EL (cell line): ENCODE measurements at places on chromosomes 5 and 9.

GRCh38 chr5:81878333-81878732, 93.5 kb upstream of the ATG10 start:
- DNase-seq = no peak

GRCh38 chr5:95191330-95191729, 93.6 kb downstream of the MCTP1 start:
- no peak for DNase-seq

GRCh38 chr5:147822686-147823491, 8.6 kb downstream of the SPINK1 start:
- peak; percentile 52 for DNase-seq

- DNase-seq = no peak
Observed at GRCh38 chr5:6198531-6198930, 179.8 kb downstream of the MED10 start.

DNA sequence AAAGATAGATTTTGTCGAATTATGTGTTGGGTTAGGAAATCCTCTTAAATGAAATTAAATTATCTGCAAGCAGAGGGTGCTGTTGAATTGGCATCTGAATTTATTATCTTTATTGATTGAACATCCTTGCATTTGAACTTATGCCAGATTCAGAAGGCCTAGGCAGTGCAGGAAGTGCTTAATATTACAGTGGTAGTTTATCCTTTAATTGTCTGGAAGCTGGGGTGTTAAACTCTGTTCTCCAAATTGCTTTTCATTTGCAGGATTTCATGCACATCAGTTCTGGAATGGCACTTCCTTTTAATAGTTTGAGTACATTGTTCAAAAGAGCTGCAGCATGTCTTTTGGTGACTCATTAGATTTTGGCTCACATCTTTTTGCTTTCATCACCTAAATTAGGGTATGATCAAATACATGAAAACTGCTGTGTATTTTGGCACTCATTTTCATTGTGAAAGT, 186.3 kb downstream of the KDM4C start:
- peak; percentile 73 for DNase-seq

- DNase-seq = no peak
Observed at GRCh38 chr5:5404381-5404780, 18.1 kb upstream of the ICE1 start.

GRCh38 chr9:78601957-78602565, 305.1 kb downstream of the PSAT1 start:
- DNase-seq = peak; percentile 77

DNA sequence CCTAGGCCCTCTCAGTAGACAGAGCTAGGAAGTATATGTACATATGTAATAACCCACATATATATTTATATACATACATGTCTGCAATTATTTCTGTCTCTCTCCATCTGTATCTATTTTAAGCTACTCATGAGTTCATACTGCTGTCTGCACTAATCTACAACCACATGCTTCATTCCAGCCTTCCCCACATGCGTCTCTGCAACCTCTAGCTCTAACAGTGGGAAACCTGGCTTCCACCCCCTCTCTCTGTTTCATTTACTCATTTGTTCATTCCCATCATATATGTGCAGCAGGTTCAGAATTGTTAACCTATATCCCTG, 23.3 kb downstream of the DCANP1 start:
- no peak for DNase-seq

DNA sequence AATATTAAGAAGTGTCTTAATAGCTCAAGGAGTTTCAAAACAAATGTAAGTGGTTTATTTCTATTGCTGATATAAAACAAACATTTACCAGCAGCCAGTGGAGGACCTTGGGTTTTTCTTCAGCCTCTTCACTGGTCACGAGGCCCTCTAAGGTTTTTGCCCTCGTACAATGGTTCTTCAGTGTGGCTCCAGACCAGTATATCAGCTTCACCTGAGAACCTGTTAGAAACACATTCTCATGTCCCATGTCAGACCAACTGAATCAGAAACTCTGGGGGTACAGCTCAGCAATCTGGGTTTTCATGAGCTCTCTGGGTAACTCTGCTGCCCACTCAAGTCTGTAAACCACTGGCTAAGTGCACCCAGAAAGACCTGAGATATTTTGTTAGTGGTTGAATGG, 12.9 kb downstream of the WWC1 start:
- no peak for DNase-seq

- no peak for DNase-seq
Observed at GRCh38 chr5:937151-937924, 44.7 kb downstream of the TRIP13 start.

- no peak for DNase-seq
Observed at GRCh38 chr9:113654605-113655428, 191.3 kb downstream of the RGS3 start.

GRCh38 chr5:90983711-90984124, 399.4 kb downstream of the ARRDC3 start:
- no peak for DNase-seq

DNA sequence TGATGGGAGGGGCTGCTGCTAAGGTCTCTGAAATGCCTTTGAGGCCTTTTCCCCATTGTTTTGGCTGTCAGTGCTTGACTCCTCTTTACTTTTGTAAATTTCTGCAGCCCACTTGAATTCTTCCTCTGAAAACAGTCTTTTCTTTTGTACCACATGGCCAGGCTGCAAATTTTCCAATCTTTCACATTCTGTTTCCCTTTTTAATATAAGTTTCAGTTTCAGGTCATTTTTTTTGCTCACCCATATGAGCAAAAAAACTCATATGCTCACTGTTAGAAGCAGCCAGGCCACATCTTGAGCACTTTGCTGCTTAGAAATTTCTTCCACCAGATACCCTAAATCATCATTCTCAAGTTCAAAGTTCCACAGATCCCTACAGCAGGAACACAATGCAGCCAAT, 234.6 kb upstream of the ADRA1B start:
- no peak for DNase-seq

- no peak for DNase-seq
Observed at GRCh38 chr5:130885027-130885426, 280.0 kb downstream of the HINT1 start.

- no peak for DNase-seq
Observed at GRCh38 chr9:105309531-105309931, 65.1 kb downstream of the SLC44A1 start.

- no peak for DNase-seq
Observed at GRCh38 chr5:151694035-151694485, 7.3 kb upstream of the SPARC start.

DNA sequence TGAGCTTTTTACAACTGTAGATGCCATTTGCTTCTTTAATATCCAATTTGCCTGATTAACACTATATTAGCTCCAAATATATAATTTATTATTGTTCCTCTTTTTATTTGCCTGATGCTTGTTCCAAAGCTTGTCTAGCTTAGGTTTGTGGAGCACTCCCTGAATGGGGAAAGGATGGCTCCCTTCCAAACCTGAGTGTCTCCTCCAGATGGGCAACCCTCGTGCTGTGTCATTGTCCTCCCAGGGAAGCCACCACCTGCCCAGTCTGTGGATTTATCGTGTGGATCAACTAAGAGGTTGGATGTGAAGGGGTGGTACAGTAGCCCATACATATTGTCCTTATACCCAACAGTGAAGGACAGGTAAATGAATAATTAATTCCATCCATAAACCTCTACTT, 404.9 kb downstream of the CDK5RAP2 start:
- no peak for DNase-seq

- no peak for DNase-seq
Observed at GRCh38 chr5:141861194-141861593, 17.0 kb downstream of the PCDH1 start.

- no peak for DNase-seq
Observed at GRCh38 chr5:139877129-139877597, 81.6 kb downstream of the PSD2 start.

- DNase-seq = no peak
Observed at GRCh38 chr9:98879963-98880310, 63.8 kb upstream of the COL15A1 start.

DNA sequence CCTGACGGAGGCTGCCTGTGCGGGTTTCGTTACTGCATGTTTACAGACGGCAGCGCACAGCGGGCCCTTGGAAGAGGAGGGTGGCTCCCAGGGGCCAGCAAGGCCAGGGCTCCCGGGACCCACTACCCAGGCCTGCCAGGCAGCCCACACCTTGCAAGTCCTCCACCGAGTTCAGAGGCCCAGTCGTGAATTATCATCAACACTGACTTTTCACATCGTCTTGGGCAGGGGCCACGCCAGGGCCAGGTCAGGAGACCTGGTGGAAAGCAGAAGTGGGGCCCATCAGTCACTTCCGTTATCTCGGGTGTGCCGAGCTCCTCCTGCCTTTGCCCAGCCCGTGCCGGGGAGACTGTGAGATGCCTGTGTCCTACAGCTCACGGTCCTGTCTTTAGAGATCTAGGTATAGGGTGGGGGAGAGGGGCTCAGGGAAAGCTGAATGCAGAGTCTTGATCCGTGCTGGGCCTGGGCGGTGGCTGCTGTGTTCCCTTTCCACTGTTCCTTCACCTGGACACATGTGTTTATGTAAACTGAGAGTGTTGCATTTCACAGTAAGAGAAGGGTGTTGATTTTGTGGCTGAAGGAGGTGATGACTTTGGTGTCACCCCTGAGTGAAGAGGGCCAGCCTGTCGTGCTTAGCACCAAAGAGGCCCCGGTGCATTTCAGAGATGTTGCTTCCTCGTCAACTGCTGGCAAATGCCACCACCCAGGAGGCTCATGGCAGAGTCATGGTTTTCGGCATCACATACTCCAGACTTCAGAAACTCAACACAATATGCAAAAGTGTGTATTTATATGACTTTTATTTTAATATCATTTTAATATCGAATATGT, 175.2 kb downstream of the GAPVD1 start:
- DNase-seq = no peak

GRCh38 chr9:96167011-96167410, 135.0 kb downstream of the HSD17B3 start:
- no peak for DNase-seq

- DNase-seq = no peak
Observed at GRCh38 chr9:118457171-118458000, 753.2 kb downstream of the TLR4 start.

- no peak for DNase-seq
Observed at GRCh38 chr9:81719972-81720371, 30.6 kb upstream of the TLE1 start.

GRCh38 chr9:33709269-33709668, 86.1 kb upstream of the PRSS3 start:
- DNase-seq = no peak

DNA sequence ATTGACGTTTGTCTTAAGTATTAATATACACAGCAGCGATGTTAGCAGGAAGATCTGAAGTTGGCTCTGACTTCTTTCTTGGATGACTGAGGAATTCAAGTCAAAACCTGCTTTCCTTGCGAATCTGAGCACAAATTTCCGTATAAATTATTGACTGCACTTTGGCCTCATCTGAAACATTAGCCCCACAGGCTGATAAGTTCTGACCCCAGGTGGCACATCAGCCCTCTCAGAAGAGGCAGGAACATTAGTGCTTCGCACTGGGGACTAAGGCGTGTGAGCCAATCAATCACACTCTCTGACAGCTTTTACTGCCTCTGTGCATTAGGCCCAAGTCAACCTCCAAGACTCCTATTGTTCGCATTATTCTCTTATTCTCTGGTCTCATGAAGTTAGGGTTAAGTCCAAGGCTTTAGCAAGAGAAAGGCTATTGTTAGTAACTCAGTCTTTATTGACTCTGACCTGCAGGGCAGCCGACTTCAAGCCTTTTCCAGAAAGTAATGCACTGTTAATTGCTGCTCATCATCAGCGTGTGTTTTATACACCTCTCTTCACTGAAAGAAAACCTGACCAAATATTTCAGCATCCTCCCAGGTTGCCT, 84.2 kb downstream of the ZNF608 start:
- DNase-seq = no peak

- DNase-seq = no peak
Observed at GRCh38 chr9:27800159-27800558, 226.9 kb upstream of the C9orf72 start.

GRCh38 chr5:154646745-154647113, 108.4 kb upstream of the LARP1 start:
- DNase-seq = no peak

GRCh38 chr9:114757984-114758383, 47.9 kb downstream of the TNFSF15 start:
- DNase-seq = no peak

DNA sequence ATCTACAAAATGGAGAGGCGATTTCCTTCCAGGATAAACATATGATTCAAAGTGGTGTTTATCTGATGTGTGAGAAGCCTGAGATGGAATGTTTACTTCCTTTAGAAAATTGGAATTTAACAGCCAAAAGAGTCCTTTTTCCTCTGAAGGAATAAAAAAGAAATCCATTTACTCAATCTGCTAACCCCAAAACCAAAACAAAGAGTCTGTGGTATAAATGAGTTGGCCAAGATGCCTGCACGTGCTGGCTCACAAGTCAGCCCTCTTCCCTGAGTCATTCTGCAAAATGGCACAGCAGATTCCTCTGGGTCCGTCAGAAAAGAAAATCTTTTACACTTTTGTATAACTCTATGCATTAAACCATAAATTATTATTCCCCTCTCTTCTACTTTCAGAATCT, 60.8 kb downstream of the EBF1 start:
- peak; percentile 85 for DNase-seq

DNA sequence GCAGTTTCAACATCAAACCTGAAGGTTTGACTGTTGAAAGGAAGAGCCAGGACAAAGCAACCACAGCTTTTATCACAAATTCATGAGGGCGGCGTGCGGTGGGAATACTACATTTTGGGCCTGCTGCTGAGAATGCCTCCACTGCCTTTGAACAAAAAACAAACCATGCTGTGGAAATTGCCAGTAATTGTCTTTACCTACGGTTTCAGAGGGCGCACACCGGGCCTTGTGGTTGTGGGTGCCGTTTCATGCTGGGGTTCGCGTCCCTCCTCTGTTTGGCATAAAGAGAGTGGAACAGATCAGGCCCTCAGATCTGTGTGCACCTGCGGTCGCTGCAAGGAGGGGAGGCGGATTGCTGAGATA, 27.6 kb upstream of the TCF7 start:
- DNase-seq = no peak

DNA sequence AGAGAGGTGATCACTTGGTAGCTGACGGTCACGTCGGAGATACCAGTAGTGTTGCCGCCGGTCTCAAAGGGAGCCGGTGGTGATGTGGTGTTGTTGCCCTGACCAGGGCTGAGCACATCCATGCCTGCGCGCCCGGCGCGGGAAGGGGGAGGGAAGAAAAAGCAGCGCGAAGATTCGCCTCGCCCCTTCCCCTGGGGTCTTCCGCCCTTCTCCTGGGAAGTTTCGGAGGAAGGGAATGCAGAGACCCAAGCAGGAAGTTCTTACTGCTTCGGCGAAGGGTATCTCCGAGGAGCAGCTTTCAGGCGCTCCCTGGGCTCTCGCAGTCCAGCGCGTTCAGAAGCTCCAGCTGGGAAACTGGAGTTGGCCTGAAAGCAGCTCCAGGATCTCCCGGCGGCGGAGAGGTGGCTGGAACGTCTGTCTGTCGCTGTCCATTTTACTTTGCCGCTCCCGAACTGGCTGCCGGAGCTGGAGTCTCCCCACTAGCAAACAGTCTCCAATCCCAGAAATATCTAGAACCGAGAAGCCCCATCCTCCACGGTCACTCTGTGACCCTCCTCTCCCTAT, 565 bp downstream of the HTR1A start:
- no peak for DNase-seq

GRCh38 chr5:8176101-8176693, 307.2 kb downstream of the MTRR start:
- peak; percentile 2 for DNase-seq

- DNase-seq = no peak
Observed at GRCh38 chr5:99102073-99102697, 173.4 kb upstream of the CHD1 start.

- DNase-seq = peak; percentile 25
Observed at GRCh38 chr5:58498340-58498942, 7.2 kb downstream of the GAPT start.

- DNase-seq = no peak
Observed at GRCh38 chr9:14004110-14004509, 309.8 kb downstream of the NFIB start.

GRCh38 chr9:89278997-89279739, 31.8 kb upstream of the CKS2 start:
- DNase-seq = peak; percentile 63
